Posterior cingulate gyrus (tissue), 11 donors: ENCODE measurements at places on chromosomes 5 and 9.

- no peak for DNase-seq
These were observed 356.2 kb upstream of the CD180 start for GRCh38 chr5:67552773-67553172.

- DNase-seq: no peak
These were observed 155.0 kb downstream of the AOPEP start for GRCh38 chr9:94881454-94881853.

- DNase-seq: no peak
These were observed 24.5 kb downstream of the PSD2 start for GRCh38 chr5:139820130-139820529.

- no peak for DNase-seq
These were observed 77.1 kb downstream of the SUSD1 start for GRCh38 chr9:112097712-112098688.

DNA sequence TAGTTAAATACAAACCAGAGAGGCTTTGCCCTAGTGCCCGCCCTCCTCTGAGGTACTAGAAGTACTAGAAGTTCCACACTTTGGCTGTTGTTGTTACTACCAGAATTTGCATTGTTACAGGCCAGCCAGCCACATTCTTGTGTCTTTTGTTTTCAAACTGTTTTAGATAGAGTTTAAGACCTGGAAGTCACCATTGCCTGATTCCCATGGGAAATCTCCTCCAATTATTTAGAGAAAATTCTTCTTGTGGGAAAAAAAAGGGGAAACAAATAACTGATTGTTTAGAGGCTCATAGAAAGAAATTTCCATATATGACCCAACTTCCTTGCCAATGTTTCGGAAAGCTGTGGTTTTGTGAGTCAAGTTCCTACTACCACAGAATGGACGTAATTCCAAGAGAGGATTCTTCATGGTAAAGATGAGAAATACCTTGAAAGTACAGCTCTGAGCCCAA lies 252.2 kb downstream of the GOLPH3 start:
- DNase-seq: no peak

- DNase-seq: no peak
These were observed 188.9 kb upstream of the RPS23 start for GRCh38 chr5:82466986-82467561.

- no peak for DNase-seq
These were observed 39.8 kb downstream of the STARD4 start for GRCh38 chr5:111472579-111472978.

DNA sequence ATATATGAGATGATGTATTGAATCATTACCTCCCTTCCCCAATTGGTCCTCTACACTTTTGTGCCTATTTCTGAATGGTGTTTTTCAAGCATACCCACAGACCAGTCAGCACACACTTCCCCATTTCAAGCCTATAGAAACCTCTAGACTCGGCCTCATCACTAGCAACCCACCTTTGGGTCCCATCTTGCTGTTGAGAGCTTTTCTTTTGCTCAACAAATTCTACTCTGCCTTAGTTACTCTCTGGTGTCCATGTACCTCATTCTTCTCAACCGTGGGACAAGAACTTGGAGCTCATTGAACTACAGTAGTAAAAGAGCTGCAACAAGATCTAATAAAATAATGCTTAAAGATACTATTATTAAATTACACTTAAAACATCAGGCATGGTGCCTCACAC lies 49.0 kb upstream of the KDM4C start:
- no peak for DNase-seq

DNA sequence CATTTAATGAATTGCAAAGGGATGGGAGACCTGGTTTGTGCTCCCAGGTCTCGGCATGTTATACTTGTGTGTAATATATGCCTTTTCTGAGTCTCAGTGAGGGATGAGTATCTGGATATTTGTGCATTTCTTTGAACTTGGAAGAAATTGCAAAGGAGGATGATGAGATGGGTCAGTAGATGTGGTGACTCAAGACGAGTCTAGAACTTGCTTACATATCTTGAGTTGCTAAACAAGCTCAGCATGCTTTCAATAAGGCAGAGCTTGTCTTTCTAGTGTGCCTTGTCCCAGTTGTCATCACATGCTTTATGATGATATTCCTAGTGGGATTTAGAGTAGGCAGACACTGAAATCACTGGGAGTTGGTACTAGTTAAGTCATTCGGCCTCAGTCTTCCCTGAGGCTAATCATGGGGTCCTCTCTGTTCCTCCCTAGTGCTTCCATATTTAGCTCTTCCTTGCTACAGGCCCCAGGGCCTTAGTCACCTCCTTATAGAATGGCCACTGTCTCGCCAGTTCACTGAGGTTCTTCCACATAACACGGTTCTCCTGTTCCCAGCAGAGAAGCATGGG lies 222.3 kb downstream of the ARRDC3 start:
- DNase-seq: no peak

GRCh38 chr5:176624938-176625337 lies 5.4 kb downstream of the SNCB start:
- peak; percentile 76 for DNase-seq

- DNase-seq: no peak
These were observed 1920.3 kb upstream of the WWC1 start for GRCh38 chr5:166370928-166371690.

DNA sequence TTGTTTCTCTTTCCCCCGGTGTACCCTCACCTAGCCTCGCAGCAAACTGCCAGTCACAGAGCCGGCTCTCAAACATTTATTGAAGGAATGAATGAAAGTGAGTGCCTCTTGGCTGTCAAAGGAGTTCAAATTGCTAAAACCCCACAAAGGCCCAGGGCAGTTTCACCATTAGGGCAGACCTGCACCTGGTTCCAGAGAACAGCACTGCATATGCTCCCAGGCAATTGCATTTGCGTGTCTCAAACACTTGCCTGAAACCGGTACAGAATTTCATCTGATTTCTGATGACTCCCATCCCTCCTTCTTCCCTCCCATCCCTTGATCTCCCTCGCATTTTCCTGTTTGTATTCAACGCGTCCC lies 165.6 kb upstream of the ZNF462 start:
- no peak for DNase-seq

GRCh38 chr5:151495320-151495719 lies 47.9 kb downstream of the SLC36A1 start:
- DNase-seq: no peak

DNA sequence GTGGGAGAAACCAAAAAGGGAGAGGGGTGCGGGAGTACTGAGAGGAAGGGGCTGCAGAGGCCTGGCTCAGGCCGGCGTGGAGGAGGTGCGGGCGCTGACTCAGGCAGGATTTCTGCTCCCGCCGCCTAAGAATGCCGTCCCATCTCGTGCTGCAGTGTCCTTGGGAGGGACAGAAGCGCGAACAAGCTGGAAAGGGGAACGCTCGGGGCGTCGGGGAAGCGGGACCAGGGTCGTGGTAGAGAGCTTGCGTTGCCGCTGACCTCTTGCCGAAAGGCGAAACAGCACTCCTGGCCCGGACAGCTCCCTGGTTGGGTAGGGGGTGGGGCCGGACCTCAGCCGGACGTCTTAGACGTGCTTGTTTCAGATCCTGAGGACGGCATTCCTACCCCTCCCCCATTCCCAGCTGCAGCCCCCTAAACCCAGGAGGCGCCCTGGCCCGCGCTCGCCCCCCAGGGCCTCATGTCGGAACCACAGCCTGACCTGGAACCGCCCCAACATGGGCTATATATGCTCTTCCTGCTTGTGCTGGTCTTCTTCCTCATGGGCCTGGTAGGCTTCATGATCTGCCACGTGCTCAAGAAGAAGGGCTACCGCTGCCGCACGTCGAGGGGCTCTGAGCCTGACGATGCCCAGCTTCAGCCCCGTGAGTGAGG lies 1.1 kb downstream of the RELL2 start:
- DNase-seq: no peak

DNA sequence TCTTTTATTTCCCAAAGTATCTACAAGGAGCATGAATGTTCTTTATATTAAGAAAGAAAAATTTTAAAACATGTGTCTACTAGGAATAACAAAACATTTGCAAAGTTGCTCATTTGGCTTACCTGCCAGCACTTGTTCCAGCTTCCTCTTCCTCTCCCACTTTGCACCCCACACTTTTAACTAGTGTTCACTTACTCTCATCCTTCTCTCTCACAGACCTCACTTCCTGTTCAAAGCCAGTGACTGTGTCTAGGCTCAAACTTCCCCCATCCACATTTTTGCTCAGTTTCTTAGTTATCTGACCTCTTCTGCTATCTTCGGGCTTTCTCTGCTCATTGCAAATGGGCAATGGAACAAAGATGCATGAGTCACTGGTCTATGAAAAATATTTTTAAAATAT lies 512.2 kb upstream of the ZNF462 start:
- DNase-seq: no peak

DNA sequence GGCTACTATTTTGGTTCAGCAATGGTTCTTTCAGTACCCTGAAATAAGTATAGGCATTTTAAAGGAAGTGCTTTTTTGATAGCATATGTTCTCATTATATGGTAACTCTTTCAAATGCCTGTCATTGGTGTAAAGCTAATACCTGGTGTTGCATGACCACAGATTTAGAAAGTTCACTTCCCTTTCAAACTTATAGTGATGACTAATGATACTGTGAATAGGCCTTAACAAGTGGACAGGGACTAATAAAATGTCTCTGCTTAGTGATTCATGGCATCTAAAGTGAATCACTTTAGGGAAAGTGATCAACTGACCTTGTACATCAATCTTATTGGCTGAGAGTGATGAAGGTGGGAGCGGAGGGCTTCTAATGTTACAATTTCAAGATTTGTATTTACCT lies 21.6 kb downstream of the MRPL22 start:
- DNase-seq: no peak

DNA sequence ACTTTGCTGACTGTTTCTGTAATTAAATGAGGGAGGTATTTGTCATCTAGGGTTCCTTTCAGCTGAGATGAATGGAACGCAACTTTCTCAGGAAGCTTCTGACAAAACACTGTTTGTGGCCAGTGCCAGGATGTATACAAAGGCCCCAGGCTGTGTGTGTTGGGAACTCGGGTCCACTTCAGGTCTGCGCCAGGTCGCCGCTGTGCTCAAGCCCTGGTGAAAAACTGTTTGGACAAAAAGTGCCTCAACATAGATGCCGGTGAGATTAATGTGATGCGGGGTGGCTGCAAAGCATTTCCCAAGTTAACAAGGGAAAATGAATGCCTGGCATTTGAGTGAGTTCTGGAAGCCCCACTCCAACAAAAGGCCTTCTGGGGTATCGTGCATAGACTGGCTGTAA lies 156.4 kb downstream of the GABBR2 start:
- no peak for DNase-seq

DNA sequence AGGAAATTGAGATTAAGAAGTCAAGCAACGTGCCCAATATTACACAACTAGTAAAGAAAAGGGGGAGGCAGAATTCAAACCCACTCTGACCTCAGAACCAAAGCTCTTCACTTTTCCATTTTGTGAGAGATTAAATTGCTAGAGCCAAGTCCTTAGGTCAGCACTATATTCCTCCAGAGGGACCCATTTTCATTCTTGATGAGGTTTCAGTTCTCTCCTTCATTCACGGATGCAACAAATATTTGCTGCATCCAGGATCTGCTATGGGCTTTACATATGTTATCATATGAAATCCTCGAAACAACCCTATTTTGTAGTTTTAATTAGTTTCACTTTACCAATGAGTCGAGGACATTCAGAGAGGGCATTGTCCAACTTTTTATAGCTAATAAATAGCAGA lies 239.2 kb downstream of the EFNA5 start:
- DNase-seq: no peak

DNA sequence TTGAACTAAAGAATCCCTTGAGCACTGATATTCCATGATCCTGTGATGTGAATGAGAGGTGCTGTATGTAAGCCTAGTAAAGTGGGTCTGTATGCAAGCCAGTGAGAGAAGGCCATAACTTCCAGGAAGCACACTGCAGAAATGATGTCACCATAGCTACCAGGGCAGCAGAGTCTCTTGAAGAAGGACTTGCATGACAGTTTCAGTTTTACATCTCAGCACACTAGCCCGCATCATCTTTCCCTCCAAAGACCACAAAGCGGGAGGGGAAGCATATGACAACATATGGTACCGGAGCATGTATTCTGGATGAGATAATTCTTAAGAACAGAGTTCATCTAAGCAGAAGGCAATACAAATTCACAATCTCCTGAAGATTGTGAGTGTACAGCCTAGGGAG lies 37.6 kb upstream of the MAST4 start:
- DNase-seq: no peak

DNA sequence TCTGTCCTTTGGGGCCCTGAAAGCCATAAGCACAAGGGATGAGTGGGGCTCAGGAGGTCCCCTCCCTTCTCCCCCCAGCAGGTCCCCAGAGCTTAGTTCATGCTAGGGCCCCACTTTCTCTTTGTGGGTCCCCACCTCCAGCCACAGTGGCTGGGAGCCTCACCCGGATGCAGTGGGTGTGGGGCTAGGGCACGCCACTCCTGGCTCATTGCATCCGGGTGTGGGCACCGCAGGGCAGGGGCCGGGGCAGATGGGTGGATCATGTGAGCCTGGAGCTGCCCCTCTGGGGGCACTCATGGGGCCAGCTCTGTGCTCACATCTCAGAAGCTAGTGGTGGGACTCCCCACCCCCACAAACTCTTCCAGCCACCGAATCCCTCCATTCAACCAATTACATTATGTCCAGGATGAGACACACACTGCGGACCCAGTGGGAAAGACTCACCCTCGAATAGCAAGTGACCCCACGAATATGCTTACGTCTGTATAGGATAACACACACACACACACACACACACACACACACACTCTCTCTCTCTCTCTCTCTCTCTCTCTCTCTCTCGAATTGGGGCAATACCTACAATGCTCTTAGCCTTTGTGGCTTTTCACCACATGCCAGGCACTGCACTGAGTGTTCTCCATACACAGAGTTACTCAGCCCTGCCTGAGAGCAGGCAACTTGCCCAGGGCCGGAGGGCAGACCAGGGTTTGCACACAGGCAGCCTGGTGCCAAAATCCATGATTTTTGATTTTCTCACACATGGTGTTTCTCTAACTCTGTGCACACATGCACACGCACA lies 16.8 kb upstream of the PHYKPL start:
- no peak for DNase-seq

DNA sequence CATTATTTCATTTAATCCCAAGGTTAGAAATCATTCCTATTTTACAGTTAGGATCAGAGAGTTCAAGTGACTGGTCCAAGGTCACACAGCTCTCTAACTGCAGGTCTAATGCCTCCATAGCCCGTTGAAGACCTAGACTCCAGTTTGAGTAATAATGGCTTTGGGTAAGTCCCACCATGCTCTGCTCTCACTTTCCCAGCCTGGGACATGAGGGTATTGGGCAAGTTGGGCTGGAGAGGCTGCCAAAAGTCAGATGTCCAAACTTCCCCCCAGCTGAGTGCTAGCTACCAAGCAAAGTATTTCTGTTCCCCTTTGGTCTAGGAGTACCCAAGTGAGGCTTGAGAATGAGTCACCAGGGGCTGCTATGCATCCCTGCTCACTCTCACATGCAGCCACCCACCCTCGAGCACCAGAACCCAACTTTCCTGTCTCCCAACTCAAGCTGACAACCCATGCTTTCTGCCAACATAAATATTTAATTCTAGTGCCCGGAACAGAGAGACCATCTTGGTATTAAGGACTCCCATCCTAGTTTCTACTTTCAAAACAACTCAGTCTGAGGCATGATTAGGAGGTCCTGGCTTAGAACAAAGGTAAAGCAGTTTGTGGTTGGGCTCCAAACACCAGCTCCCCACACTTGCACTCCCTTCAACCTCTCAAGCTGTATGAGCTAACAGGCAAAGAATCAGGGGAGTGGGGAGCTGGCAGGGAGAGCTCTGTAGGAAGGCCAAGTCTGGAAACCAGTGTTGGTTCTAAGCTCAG lies 236.5 kb upstream of the TRIM32 start:
- DNase-seq: no peak

GRCh38 chr5:64210866-64211265 lies 45.2 kb downstream of the RNF180 start:
- DNase-seq: no peak

- DNase-seq: no peak
These were observed 32.0 kb downstream of the SEMA6A start for GRCh38 chr5:116542619-116543018.

- no peak for DNase-seq
These were observed 42.6 kb upstream of the GFPT2 start for GRCh38 chr5:180395540-180396274.
